ENCODE measurements at places on chromosomes 4 and X.

DNA sequence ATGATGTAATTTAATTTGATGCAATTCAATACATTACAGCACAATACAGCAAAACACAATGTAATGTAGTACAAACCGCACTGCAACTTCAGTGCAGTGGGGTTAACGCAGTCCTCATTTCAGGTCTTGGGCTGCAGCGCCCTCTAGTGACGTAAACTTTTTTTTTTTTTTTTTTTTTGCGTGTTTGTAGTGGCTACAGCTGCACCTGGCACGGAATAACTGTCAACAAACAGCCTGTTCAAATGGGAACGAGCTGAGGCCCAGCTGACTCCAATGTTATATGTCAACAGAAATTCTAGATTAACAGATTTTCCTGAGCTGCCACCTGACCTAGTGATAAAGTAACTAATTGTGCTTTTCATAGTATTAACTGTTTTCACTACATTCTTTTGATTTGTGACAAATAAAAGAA, 33.5 kb upstream of the RASSF6 start:
- DNase-seq, result no peak

GRCh38 chrX:40240844-40241243, 143.1 kb upstream of the BCOR start:
- no peak for DNase-seq

- no peak for DNase-seq
Measured at GRCh38 chr4:73741750-73742489, 1.6 kb downstream of the CXCL8 start.

DNA sequence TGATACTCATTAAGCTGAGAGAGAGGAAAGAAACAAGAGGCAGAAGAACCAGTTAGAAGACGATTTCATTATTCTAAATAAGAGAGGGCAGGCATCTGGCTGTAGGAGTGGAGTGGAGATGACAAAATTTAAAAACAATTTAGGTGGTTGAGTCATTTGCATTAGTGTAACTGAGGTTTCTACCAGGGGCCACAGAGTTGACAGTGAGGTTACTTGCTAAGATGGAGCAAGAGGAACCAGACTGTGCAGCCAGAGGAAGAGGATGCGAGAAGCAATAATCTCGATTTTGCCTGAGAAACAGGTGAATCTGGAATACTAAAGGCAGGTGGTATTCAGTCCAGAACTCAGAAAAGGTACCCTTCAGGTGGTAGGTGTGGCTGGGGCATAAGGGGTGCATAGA, 491.9 kb downstream of the MID1IP1 start:
- DNase-seq, result no peak

DNA sequence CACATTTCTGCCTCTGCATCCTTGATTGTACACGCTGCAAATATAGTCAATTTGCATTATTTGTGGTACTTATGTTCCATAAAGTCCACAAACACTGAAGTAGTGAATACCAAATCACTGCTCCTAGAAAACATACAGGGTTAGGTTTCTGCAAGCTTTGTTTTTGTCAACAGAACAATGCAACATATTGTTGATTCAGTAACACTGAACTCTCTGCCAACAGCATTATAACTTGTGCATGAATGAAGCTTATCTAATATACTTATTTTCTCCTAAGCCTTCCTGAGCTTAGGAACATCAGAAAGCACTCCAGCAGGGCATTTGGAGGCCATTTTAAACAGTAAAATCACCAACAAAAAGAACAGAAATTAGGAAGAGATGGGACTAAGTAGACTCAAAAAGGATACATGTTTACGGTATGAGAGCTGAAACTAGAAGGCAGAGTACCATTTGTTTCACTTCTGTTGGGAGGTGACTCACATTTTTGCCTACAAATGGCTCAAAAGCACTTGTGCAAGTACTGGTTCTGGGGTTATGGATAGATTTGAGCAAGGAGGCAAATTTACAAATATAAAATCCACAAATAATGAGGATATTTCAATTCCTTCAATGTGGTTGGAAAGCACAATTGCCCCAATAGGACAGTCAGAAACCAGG, 14.1 kb downstream of the COX18 start:
- no peak for DNase-seq

DNA sequence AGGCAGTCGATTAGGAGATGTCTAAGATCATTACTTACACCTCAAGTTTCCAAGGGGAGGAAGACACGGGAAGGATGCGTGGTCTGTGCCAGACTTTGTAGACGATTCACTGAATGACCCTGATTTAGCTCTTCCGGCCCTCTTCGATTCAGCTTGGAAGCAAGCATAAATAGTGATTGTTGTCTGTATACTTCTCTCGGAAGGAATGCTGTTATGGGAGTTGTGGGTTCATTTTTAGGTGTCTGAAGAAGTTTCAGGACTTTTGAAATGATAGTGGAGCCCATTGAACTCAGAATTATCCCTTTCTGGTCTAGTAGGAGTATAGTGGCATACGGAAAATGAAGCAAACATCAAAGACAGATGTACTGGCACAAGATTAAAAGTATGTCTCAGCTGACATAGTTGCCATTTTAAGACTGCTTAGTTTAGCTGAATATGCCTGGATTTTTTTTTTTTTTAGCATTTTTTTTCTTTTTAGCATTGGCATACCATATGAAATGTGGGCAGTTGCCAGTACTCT, 1.0 kb upstream of the ANKRD17 start:
- DNase-seq, result peak; percentile 2

GRCh38 chr4:186669735-186670134, 53.9 kb downstream of the FAT1 start:
- no peak for DNase-seq

GRCh38 chr4:136967069-136967468, 565.2 kb downstream of the PCDH18 start:
- DNase-seq, result no peak

DNA sequence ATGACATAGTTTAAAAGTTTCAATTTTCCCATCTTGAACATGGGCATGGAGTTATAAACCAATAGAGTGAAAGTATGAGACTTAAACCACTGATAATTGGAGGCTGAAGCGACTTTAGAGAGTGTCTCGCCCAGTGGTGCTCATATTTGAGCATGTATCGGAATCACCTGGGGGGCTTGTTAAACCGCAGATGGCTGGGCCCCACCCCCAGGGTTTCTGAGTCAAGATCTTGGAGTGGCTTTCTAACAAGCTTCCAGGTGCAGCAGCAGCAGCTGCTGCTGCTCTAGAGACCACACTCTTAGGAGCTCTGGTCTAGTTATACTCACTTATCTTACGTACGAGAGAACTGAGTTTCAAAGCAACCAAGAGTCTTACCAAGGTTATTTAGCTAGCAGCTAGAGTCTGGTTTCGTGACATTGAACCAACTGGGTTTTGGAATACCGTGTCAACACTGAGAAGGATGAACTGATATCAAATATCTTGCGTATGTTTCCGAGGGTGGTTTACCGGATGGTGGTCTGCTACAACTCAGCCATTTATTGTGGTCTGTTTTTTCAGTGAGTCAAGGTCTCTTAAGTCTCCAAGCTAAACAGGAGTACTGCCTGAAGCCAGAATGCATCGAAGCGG, 5.9 kb downstream of the PHEX start:
- no peak for DNase-seq

DNA sequence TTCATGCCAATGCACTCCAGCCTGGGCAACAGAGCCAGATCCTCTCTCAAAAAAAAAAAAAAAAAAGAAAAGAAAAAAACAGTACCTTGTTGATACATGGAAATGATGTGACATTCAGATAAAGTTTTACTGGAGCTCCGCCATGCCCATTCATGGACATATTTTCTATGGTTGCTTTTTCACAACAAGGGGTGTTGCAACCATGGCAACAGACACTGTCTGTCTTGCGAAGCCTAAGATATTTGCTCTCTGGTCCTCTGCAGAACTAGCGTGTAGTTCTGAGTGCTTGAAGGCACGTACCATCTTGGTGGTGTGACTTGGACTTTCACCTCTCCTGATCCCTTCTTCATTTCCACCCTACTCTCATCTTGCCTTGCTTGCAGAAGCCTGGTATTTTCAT, 53.2 kb downstream of the TBL1X start:
- DNase-seq, result no peak

Measured in activated CD4-positive, CD25-positive, alpha-beta regulatory T cell treated with anti-CD3 and anti-CD28 coated beads, Interleukin-2, amount 50 U/mL, for 16 hours (primary cell).